SIG-M5 (cell line): ENCODE measurements at places on chromosomes 5 and 9.

- DNase-seq = no peak
Observed at GRCh38 chr5:131250751-131251475, 12.9 kb upstream of the CDC42SE2 start.

DNA sequence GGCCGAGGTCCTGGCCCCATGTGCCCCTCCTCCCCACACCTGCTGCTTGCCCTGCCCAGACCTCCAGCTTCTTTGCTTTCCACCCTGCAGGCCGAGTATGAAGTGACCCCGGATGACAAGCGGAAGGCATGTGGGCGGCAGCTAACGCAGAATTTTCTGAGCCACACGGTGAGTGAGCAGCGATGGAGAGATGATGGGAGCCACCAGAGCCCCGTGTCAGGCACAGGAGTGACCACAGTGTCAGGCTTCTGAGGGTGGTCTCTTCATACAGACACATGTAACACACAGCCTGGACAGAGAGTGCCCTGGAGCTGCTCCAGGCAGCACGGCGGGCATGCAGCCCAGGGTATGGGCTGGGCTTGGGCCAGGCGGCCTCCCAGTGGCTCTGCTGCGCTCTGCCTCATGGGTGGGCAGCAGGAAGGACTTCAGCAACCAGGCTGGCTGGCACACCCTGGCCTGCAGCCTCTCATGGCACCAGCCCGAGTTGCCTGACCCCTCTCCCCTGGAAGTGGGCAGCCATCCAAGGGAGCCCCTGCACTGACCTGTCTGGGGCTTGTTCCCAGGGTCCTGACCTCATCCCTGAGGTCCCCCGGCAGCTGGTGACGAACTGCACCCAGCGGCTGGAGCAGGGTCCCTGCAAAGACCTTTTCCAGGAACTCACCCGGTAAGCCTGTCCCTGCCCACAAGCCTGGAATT, 5.8 kb downstream of the GRK6 start:
- DNase-seq = no peak

GRCh38 chr5:14208071-14209021, 65.2 kb downstream of the TRIO start:
- no peak for DNase-seq

GRCh38 chr9:13744261-13744901, 464.9 kb upstream of the MPDZ start:
- no peak for DNase-seq

DNA sequence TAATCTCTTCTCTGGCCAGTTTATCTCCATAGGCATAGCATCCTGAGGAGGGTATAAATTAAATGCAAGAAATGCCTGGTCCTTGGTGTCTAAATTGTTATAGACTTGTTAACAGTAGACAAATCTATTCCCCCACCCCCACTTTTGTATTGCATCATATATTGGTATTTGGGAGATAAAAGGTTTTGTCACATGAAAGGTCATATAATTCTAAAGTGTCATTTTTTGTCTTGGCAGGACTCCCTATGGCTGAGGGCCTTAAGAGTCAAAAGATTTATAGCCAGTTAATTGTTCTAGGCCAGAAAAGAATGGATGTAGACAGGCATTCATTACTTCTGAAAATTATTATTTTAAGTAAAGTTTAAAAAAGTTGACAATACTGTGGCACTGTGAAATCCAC, 90.3 kb upstream of the MOCS2 start:
- DNase-seq = no peak

DNA sequence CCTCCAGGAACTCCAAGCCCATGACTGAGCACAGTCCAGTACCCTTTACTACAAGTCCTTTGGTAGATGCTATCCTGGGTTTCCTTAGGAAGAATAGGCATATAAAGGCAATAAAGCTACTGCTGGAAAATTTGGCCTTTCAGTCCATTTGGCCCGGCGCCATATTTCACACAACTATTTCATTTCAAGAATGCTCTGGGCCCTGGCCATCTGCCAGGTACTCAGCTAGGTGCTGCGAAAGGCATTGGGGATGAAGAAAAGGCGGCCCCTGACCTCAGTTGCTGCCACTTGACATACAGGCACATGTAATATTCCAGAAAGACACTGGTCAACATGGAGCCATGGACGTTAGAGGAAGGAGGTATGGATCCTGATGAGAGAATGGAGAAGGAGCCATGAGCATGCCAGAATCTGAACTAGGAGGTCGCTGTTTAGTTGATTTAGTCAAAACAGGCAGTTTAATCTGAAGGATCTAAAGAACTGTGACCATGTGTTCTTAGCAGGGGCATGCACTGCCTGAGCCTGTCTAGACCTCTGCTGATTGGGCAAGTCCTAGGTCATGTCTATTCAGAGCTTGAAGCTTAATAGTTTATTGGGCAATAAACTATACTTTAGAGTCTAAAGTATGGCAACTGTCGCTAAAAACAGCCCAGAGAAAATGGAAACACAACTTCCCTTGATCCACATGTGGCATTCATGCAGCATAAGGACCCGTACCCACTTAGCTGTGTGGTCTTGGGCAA, 149.3 kb downstream of the MELK start:
- no peak for DNase-seq

- DNase-seq = no peak
Observed at GRCh38 chr5:178121391-178122276, 8.3 kb downstream of the N4BP3 start.

DNA sequence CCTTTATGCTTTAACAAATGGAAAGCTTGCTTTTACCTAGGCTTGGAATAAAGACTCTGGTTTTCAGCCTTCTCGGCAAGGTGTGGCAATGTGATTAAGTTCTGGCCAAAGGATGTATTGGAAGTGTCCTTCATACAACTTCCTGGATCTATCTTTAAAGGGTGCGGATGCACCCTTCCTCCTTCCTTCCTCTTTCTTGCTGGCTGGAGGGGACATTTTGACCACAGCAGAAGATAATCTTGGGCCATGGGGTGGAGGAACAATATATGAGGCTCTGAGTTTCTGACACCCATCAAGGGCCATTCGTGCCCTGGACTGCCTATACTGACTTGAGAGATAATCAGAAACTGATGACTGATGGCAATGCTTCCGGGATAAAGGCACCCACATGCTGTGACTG, 145.7 kb downstream of the ACER2 start:
- DNase-seq = no peak

- no peak for DNase-seq
Observed at GRCh38 chr9:3331801-3332200, 194.0 kb downstream of the RFX3 start.

- no peak for DNase-seq
Observed at GRCh38 chr9:131982102-131982501, 97.6 kb downstream of the MED27 start.

- no peak for DNase-seq
Observed at GRCh38 chr5:72850113-72850512, 33.7 kb downstream of the TNPO1 start.

- DNase-seq = no peak
Observed at GRCh38 chr5:67082941-67083340, 113.7 kb downstream of the CD180 start.

- no peak for DNase-seq
Observed at GRCh38 chr5:30042677-30043076, 1150.8 kb upstream of the CDH6 start.

DNA sequence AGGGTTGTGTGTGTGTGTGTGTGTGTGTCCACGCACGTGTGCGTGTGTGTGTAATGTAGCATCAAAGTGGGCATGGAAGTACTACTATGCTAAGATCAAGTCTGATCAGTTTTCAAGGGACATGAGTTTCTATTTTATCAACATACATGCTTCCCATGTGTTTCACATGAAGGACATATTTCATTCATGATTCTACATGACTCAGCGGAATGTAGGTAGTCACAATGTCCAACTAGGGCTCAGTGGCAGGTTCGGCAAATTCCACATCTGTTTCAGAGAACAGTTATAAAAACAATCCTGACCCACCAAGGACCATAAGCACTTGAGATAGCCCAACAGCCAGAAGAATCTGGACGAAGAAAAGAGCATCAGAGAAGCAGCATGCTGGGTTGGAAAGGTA, 148.3 kb downstream of the SPOCK1 start:
- DNase-seq = no peak

DNA sequence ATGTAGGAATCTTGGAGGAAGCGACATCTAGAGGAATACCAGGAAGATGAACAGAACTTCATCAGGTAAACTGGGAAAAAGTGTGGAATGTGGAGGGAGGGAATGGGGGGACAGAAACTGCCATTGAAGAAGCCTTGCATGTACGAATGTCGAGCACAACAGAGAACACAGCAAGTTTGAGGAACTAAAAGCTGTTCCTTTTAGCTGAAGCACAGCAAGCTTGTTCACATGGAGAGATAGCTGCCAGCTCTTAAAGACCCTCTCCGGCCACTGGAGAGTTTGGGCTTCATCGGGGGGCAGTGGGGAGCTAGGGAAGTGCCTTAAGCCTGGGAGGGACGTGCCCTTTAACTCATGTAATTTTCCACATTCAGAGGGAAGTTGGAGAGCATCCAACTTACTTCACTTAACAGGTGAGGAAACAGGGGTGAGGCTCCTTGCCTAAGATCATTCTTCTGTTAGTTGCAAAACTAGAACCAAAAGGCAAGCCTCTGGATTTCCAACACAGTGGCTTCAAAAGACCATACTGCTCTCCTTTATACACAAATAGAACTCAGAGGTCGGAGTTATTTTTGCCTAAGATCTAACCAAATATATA, 2.3 kb upstream of the CYFIP2 start:
- DNase-seq = no peak

DNA sequence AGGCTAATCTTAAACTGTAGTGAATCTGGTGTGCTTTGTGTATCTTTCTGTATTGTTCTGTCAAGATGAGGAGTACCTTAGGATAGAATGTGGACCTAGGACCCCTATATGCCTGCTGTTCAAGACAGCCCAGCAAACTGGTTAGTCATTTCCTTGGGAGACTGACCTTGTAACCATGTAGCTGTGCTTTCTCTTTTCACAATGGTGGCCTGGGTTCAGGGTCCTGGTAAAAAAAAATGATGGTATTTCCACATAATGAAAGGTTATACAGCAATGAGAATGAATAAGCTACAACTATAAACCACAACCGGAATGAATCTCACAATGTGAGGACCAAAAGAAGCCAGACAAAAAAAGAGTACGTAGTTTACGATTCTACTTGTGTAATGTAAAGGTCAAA, 36.4 kb upstream of the F2RL1 start:
- DNase-seq = no peak

- no peak for DNase-seq
Observed at GRCh38 chr5:65411356-65411755, 70.4 kb downstream of the ADAMTS6 start.

GRCh38 chr9:98500337-98500919, 208.3 kb downstream of the GABBR2 start:
- DNase-seq = no peak

- DNase-seq = no peak
Observed at GRCh38 chr5:90015584-90016018, 394.0 kb downstream of the CETN3 start.

DNA sequence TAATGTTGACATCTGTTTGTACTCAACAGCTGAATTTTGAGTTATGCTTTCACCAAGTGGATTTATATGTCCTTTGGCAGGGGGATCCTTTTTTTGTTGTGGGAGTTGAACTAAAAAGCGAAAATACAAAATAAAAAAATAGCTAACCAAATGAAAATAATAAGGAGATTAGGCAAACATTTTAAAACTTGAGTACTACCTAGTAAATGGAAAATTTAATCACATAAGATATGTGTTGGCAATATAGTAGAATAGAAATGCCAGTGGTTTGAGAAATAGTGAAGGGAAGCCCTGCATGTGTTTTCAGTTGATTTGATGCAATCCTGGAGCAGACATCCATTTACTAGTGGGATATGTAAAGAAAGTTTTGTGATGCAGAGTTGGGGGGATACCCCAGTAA, 98.0 kb downstream of the RASGRF2 start:
- no peak for DNase-seq

DNA sequence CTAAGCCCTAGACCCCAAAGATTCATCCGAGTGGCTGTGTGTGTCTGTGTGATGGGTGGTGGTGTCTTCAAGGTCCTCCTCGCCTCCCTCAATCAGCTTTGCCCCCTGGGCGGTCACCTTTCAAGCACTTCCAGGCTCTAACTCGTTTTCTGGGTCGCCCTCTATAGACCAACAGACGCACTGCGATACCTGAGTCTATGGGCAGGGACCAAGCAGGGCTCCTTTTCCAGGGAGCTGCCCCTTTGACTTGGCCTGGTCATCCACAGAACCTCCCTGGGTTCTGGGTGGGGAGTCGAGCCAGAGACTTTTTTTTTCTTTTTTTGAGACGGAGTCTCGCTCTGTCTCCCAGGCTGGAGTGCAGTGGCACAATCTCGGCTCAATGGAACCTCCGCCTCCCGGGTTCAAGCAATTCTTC, 1.1 kb downstream of the SLC27A4 start:
- no peak for DNase-seq

- DNase-seq = no peak
Observed at GRCh38 chr9:122228191-122228567, 578 bp downstream of the LHX6 start.

DNA sequence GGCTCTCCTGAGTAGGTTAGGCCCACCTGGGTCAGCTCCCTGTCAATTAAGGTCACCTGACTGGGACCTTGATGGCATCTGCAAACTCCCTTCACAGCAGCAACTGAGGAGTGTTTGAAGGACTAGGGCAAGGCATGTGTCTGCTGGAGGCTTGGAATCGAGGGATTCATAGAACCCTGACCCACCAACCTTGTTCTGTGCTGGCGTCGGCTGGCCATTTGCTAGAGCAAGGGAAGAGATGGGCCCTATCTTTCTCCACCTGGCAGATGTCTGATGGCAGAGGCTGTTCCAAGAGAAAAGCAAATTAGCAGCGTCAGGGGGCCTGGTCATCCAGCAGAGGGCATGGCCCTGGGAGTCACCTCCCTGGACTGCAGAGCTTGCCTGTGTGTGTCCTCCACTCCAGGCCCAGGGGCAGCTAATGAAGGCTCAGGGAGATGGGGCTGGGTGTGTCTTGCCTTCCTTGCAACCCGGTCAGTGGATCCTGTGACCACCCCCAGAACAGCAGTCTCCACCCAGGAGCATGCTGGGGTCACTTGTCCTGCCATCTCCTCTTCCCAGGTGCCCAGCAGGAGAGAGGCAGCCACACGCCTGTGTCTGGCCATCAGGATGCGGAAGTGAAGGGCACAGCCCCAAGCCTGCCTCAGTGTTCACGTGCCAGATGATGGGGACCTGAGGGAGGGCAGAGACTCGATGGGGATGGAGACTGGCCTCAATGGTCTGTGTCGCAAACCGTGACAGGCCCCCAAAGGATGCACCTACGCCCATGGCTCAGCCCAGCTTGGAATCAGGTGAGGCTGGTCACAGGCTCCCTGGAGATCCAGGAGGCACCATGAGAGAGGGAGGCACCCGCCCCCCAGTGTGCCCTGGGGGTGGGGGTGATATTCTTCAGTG, 53.9 kb downstream of the BARX1 start:
- no peak for DNase-seq

GRCh38 chr5:178544166-178544834, 45.9 kb downstream of the COL23A1 start:
- no peak for DNase-seq
